Activated T-cell treated with anti-CD3 and anti-CD28 coated beads, Interleukin-2, amount 50 U/mL, for 4 hours (primary cell): ENCODE measurements at places on chromosomes 2 and 18.
A peak's percentile ranks its signal among the peaks of the same experiment; 100 is the strongest.

DNA sequence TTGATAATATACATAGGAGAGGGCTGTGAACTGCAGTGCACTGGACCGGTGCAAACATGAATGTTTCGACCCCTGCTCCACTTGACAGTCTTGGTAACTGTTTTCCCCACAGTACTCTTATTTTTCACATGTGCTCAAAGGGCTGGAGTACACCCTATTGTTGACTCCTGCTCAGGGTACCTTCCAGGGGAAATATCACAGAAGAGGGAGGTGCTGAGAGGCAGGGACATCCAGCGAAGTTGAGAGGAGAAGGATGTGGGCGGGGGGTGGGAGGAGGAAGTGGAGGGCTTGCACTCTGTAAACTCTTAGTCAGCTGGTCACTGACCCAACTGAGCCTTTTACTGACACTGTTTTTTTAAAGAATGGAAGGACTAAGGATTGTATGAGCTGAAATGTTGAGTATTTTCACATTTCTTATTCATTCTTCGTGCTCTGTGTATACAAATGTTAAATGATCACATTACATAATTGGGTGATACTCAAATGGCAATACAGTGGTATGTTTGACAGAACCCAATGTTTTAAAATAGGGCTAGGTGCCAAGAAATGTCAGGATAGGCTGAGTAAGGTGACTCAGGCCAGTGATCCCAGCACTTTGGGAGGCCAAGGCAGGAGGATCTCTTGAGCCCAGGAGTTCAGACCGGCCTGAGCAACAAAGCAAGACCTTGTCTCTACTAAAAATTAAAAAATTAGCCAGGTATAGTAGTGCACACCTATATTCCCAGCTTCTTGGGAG lies 10.0 kb downstream of the INPP4A start:
- DNase-seq = no peak

DNA sequence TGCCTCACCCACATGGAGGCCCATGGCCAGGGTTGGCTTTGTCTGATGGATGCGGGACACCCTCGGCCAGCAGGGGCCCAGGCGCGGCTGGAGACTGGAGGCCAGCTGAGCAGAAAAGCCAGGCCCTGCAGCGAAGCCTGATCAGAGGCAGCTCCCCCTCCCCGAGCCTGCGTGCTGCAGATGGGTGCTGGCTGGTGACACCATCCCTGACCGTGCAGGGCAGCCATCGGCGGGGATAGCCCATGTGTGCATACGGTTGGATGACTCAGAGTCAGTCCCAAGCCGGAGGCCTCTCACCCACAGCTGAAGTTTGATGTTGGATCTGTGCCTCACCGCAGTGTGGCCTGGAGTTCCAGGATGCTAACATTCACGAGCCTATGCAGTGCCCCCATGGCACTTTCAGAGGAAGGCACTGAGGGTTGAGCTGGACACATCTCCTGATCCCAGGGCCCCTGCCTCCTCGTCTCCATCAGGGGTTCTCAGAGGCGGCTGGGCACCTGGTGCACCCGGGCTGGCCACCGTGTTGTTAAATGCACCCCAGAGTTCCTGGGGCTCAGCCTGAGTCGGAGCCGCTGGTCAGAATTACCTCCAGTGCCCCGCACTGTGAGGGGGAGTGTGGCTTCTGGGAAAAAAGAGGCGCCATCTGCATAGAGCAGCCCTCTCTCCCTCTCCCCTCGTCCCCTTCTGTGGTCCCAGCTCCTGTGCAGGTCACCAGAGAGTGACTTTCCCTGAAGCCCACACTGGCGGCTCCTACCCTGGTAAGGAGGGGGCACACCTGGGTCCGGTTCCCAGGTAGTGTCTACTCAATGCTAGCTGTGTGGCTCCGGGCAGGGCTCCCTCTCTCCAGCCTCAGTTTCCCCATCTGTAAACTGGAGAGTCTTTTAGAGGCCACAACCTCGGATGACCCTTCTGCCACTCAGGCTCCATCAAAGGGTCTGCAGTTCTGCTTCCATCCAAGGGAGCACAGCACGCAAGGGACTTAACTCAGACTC lies 19.4 kb upstream of the KIF1A start:
- DNase-seq = no peak

DNA sequence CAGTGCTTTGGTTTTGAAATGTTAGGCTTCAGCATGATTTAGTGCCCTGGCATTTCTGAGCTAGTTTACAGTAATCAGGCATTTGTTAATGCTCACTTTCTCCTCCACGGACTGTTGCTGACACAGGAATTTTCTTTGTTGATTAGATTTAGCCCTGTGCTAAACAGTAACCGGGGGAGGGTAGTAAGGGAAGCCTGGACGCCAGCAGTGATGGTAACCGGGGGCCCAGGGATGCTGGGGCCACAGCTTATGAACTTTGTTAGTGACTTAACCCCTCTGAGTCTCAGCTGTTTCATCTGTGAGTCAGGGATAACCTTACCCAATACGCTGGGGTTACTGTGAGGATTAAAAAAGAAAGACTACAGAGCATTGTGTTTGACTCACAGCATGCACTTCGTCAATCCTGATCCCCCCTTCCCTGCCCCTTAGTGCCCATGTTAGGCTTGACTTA lies 33.5 kb downstream of the KLHL29 start:
- no peak for DNase-seq

GRCh38 chr18:49899657-49900330 lies 86.5 kb upstream of the ACAA2 start:
- DNase-seq = no peak

- DNase-seq = no peak
These were observed 37.9 kb downstream of the USP34 start for GRCh38 chr2:61432990-61433389.

GRCh38 chr2:202841090-202841867 lies 30.3 kb downstream of the ICA1L start:
- DNase-seq = no peak

DNA sequence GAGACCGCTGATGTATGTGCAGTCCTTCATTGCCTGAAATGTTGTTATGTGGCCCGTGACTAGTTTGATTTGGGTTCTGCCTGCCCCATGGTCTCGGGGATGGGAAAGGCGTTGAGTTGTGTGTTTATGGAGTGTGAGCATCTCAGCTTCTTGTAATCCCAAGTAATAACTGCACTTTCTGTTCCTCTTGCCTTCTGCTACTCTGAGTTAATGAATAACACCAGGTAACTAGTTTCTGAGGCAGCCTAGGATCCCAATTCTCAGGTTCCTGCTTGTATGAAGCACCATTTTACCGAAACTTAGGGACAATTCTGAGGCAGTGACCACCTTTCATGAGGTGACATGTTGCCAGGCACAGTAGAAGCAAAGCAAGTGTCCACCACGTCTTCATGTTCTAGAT lies 170.0 kb downstream of the ALK start:
- no peak for DNase-seq

DNA sequence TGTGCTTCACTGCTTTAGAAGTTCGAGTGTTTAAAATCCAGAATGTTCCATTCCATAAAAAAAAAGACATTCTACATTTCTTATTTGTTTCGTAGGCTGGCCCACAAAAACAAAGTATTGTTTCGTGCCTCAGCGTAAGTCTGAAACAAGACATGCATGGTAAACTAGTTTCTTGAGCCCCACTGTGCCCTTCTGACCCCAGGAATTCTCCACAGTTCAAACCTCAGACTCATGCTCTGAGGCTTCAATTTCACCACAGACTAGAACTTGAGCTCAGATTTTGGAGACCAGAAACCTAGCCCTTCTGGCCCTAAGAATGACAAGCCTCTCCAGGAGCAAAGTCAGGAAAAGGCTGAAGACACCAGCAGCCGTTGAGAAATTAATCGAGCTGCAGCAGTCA lies 151.5 kb downstream of the SLC8A1 start:
- DNase-seq = no peak

DNA sequence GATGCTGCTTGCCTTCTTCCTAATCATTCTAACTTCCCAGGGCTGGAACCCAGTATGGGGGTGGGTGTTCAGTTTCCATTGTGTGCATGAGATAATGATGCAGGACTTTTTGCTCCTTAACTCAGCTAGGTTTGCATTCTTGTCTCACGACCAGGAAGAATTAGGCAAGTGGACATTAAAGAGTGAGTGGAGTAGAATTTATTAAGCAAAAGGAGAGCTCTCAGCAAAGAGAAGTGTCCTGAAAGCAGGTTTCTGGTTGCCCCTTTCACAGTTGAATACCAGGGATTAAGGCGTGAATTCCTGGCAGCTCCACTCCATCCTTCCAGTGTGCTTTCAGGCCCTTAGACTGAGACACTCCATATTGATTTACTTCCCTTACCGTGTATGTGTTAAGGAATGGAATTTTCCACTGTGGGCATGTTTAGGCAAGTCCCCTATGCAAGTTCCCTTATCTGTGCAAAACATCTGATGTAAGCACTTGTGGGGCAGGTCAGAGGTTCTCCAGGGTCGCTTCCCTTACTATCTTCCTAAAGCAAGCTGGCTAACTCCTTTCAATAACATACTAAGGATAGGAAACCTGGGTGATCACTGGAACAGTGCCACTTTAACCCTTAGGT lies 126.5 kb downstream of the GPR39 start:
- no peak for DNase-seq

- peak; percentile 35 for DNase-seq
These were observed at the start of gene ICOS for GRCh38 chr2:203936535-203936934. Gene ICOS, plus strand, starts transcription at chr2:203936763. Its CDS starts 52 bp downstream, at chr2:203936815.

- DNase-seq = no peak
These were observed 71.7 kb upstream of the TAF1B start for GRCh38 chr2:9771481-9772017.

DNA sequence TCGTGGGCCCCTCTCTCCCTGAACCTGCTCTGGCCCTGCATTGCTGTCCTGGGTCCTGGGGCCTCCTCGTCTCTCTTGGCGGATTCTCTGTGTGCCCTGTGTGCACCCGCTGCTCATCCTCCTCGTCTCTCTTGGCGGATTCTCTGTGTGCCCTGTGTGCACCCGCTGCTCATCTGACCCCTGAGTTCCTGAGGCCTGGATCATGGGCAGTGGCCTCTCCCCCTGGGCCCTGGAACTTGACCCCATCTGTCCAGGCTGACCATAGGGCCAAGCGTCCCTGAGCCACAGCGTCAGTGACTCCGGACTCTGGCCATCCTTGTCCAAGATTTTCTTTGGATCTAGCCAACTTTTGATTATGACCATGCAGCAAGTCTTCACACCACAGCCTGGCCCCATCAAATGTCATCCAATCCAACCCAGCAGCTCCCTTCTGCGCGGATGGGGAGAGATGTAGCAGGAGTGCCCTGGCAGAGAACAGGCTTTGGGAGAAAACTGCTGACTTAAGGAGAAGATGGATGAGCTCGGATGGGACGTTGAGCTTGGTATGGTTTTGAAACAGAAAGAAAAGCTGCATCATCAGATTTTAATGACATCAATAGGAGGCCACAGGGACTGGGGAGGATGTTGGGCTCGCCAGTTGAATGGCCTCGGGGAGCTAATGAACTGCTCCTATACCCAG lies 455.1 kb upstream of the HS6ST1 start:
- no peak for DNase-seq

GRCh38 chr2:26299471-26300101 lies 46.4 kb upstream of the SELENOI start:
- DNase-seq = no peak

- DNase-seq = no peak
These were observed 167.3 kb upstream of the NOSTRIN start for GRCh38 chr2:168635065-168635577.

- no peak for DNase-seq
These were observed 57.6 kb upstream of the RNF152 start for GRCh38 chr18:61950371-61950770.

DNA sequence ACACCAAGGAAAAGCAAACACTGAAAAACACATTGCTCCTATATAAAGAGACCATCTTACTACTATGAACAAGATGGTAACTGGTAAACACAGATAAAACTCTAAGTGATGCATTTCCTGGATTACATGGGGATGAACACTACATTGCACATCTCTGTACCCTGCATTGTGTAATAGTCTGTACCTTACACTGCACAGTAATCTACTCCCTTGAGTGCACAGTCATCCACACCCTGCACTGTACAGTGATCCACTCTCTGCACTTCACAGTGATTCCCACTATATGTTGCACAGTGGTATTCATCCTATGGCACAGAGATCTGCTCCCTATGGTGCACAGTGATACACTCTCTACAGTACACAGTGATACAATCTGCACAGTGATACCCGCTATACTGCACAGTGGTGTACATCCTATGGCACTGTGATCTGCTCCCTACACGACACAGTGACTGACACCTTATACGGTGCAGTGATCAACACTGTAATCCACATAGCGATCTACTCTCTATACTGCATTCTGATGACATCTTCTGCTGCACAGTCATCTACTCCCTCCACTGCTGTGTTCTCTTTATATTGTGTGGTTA lies 462.2 kb upstream of the RGPD4 start:
- no peak for DNase-seq

- DNase-seq = no peak
These were observed 333.4 kb downstream of the SETBP1 start for GRCh38 chr18:45014047-45014501.

- DNase-seq = no peak
These were observed 54.0 kb downstream of the ATOH8 start for GRCh38 chr2:85807756-85808155.

- DNase-seq = no peak
These were observed 218.1 kb downstream of the ARHGAP15 start for GRCh38 chr2:143347271-143347695.

- no peak for DNase-seq
These were observed 134.5 kb upstream of the CWC22 start for GRCh38 chr2:180141600-180141999.

DNA sequence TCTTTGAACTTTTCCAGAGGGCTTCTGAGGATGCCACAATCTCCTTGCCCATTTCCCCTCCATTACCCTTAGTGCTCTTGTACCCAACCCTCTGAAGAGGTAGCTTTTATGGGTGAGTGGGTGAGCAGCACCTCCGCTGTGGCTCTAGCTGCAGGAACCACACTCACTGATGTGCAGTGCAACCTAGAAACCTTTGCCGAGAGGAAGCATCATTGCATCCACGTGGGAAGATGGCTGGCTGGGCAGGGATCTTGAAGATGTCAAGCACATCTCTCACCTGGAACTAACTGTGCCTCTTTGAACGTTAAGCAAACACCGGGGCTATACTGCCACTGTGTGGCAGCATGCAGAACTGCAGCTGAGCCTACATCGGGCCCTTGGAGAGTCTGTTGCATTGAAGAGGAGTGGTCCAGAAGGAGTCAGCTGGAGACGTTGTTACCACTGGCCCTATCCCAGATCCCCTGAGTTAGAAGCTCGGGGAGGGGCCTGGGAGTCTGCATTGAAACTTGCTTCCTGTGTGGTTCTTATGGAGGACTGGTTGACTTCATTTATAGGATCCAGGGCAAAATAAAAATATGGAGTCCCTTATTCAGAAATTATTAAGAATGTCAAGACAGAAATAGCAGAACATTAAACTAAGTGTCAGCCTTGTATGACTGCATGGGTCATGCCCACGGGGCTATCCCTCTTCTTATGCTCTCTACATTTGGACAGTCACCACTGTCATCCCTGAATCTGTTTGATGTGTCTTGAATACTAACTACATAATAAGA lies 28.7 kb downstream of the IGFBP5 start:
- peak; percentile 52 for DNase-seq

GRCh38 chr2:25619185-25619584 lies 54.2 kb downstream of the DTNB start:
- DNase-seq = no peak

- no peak for DNase-seq
These were observed 119.0 kb upstream of the SNTG2 start for GRCh38 chr2:831622-832021.

GRCh38 chr2:55923091-55923981 lies at the start of gene EFEMP1:
Gene EFEMP1, minus strand, starts transcription at chr2:55923782. Its CDS starts 1,342 bp downstream, at chr2:55922440.
- DNase-seq = no peak
